ENCODE measurements at places on chromosomes 16 and 17. TPM values are rescaled to one million over a fixed set of nuclear protein-coding genes. Genes with fewer than 3 reads are reported as not detected.

GRCh38 chr16:728131-728889 is 1.4 kb downstream of the HAGHL start:
- DNase-seq: no peak

DNA sequence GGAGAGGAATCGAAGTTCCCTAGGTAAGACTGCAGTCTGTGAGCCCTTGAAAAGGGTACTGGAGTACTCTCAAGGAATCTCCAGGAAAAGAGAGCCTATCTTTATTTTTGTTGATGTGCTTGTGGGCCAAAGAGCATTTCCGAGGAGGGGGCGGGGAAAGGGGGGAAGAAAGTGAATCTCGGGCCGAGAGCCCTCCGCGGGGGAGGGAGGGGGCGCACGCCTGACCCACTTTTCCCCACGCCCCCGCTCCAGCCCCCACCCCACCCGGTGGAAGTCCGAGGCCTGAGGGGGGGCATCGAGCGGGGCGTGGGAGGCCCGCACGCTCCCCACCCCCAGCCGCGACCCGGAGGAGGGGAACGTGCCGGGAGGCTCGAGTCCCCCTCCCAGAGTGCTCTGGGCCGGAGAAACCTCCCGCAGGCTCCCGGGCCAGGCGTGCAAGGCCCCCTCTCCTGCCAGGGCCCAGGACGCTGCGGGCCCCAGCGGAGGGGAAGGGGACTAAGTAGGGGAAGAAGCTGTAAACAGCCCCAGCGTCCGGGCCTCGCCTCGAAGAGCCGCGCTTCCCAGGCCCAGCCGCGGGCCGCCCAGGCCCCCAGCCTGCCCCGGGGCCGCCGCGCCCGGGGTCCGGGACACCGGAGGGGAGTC is 444 bp downstream of the HELZ start:
- DNase-seq: no peak

GRCh38 chr17:34400301-34400931 is 37.4 kb upstream of the CCL1 start:
- no peak for DNase-seq

GRCh38 chr17:15998031-15998562 is 1.4 kb downstream of the ZSWIM7 start:
- DNase-seq: no peak

DNA sequence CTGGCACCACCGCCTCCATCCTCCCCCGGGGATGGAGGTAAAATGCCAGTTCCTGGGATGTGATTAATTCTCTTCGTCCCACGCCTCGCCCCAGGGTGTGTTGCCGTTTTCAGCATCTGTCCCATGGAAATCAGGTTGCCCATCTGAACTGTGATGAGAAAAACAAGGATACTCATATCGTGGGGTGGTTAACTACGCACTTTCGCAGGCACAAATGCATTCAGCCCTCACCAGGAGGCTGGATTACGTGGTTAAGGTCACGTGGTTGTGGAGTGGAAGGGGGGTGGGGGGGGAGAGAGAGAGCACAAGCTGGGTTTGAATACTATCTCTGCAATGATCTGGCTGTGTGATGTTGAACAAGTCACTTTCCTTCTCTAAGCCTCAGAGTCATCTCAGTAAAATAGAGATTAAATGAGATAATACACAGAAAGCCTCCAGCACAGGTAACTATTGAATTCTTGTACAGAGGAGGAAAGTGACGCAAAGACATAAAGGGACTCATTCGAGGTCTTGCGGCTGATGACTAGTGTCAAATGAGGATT is 74.7 kb downstream of the BMERB1 start:
- DNase-seq: no peak

GRCh38 chr16:28110479-28110878 is 47.0 kb upstream of the GSG1L start:
- no peak for DNase-seq

GRCh38 chr17:7043182-7043496 is 753 bp downstream of the SLC16A11 start:
- no peak for DNase-seq

- no peak for DNase-seq
Measured at GRCh38 chr17:81888105-81888987, 3.0 kb downstream of the ALYREF start.

DNA sequence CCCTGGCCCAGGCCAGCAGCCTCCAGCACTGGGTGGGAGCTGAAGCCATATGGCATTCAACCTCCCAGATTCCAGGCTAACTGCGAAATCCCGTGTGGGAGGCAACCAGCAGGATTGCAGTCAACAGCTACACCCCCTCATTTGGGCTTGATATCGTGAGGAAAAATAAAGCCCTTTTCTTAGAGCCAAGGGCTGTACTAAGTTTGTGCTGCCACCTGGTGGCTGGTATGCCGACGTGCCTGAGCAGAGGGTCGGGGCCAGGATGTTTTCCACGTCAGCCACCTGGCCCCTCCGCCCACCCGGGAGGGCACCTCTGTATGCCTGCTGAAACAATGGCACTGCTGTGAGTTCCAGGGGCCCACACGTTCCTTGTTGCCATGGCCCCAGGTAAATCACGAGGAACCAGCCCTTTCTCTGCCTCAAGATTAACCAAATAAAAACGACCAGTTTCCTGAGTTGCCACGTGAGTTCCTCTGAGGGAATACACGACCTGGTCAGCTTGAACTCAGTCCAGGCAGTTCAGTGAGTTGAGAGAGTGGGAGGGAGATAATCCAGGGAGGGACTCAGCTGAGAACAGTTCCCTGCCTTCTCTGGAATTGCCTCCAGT is 9.0 kb downstream of the TMEM98 start:
- DNase-seq: no peak

GRCh38 chr16:28879841-28880588 is 1.7 kb downstream of the ATP2A1 start:
- DNase-seq: peak; percentile 37

GRCh38 chr16:81292936-81293335 is 21.8 kb upstream of the GAN start:
- no peak for DNase-seq

DNA sequence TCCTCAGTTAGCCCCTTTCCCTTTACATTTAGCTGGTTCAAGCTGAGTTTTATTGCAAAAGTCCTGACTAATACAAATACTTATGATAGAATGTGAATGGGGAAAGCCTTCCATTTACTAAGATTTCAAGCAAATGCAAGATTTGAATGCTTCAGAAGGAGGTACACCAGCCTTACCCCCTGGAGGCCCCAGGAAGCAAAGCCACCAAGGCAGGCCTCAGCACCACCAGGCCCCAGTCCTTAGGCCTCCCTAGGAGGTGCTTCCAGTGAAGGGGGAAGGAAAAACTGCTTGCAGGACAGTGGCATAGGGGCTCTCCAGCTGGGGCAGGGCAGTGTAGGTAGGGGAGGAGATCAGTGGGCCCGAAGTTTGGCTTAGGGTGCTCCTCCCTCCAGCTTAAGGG is 7.3 kb upstream of the PRPSAP2 start:
- DNase-seq: no peak

DNA sequence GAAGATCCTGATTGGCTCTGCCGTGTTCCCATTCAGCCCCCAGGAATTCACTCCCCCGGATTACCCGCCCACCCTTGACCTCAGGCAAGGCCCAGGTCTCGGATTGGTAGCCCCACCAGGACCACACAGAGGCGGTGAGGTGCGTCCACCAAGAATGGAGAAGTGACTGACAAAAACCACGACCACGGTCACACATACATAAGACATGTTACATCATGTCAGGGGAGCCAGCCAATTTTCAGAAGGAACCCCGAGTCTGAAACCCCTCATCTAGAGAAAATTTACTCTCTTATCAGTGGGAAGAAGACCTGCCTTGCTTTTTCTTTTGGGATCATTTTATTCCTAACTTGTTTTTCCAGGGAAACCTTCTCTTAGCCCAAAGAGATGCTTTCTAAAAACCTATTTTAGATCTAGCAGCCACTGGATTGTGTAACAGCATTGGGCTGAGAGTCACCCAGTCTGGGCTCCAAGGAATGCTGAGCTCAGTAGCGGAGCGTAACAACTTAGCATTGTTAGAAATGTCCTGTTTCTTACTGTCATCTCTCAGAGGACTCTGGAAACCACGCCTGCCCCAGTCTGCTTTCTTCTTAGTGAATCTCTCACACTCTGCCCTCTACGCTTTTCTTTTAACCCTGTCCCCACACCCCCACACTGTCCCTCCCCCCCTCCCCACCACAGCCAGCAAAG is 164.1 kb downstream of the CMIP start:
- no peak for DNase-seq

GRCh38 chr16:75801307-75801706 is 75.0 kb upstream of the CPHXL start:
- DNase-seq: no peak

DNA sequence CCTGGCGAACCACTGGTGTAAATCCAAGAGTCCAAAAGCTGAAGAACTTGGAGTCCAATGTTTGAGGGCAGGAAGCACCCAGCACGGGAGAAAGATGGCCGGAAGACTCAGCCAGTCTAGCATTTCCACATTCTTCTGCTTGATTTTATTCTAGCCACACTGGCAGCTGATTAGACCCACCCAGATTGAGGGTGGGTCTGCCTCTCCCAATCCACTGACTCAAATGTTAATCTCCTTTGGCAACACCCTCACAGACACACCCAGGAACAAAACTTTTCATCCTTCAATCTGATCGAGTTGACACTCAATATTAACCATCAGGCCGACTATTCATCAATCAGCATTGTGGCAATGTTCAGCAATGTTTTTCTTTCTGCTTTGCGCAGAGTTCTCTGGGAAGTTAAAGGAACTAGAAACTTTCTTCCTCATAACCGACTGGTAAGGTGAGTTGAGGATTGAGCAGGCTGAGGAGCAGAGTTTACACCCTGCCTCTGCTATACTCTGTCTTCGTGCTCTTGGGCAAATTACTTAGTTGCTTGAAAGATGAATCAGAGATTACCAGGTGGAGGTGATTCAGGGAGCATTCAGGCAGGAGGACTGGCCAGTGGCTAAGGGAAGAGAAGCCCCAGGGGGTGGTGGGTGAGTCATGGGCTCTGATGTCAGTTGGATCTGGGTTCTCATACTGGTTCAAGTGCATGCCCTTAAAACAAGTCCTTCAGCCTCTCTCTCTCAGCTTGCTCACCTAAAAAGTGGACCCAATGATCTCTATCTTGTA is 28.2 kb upstream of the BRD7 start:
- no peak for DNase-seq

DNA sequence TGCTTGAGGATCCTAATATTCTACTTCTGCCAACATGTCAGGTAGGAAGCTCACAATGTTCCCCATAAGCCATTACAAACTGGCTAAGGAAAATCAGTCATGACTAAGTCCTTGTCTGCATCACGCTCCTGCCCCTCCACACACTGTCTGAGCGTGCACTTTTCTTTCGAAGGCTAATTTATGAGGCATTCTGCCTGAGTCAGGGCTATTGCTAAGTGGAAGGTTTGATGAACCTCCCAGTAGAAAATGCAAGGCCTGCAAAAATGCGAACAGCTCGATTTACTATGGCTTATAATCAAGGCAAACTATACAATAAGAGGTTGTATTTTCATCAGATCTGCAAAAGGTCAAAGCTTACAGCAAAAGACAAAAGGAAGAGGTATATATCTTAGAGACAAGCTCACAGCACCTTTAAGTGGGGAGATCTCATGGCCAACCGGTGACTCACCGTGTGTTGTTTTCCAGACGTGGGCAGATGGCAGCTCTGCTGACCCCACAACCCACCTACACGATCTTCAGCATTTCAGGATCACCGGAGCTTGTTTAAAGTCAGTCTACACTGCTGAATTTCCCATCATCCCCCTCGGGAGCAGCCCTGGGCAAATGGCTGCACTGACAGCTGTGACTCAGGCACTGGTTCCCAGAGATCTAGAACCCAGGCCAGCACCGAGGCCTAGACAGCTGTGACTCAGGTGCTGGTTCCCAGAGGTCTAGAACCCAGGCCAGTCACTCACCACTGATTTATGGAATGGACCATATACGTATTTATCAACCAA is 26.1 kb downstream of the MEAK7 start:
- no peak for DNase-seq

- no peak for DNase-seq
Measured at GRCh38 chr16:72898216-72898825, 149.6 kb downstream of the ZFHX3 start.

DNA sequence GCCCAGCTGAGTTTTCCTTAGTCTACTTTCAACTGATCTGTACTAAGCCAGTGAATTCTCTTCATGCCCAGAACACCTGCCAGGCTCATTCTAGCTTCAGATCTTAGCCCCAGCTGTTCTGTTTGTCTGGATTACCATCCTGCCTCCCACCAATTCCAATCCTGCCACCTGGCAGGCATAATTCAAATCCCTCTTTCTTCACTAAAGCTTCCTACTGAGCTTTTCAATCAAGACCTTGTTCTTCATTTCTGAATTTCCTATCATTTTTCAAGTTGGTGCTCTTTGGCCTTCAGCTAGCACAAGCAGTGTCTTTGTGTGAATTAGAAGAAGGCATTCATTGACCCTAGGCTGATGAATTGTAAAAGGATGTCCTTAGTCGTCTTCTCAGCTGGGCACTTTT is 357.6 kb downstream of the UTP18 start:
- DNase-seq: no peak

DNA sequence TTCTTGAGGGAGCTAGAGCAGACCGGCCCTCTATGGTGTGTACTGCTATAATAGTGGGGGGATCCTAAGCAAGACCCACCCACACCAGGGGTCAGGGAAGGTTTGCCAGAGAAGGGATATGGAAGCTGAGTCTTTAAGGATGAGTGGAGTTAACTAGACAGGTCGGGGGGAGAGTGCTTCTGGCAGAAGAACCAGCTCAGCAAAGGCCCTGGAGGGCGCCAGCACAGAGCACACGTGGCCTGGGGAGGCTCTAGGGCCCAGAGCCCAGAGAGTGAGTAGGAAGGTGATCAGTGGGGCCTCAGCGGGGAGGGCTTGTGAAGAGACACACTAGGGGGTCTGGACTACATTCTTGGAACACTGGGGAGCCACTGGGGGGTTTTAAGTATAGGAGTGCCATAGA is 21.1 kb downstream of the NGFR start:
- no peak for DNase-seq

- DNase-seq: no peak
Measured at GRCh38 chr17:16922386-16923096, 49.4 kb downstream of the TNFRSF13B start.

DNA sequence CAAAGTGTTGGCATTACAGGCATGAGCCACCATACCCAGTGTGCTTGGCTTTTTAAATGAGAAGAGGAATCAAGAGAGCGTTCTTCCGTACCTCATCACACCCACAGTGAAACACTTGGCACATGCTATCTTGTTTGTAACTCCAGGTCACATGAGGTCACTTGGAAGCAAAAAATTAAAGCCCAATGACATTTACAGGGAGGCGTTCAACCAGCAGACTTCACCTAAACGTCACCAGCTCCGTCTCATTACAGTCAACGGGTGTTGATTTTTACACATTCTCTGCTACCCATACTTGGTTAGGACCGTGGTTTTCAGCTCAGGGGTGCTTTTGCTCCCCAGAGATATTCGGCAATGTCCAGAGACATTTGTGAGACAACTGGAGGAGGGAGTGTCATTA is 127.0 kb downstream of the XYLT1 start:
- no peak for DNase-seq

GRIN2C gene
- total RNA-seq: 1.9 TPM

RASL10B gene
- total RNA-seq: 0.69 TPM

LITAFD gene
- not detected for total RNA-seq

KRTAP3-1 gene
- not detected for total RNA-seq

GRIN2A gene
- 0.21 TPM for total RNA-seq

ZSCAN10 gene
- total RNA-seq: not detected

WDR59 gene
- 28.7 TPM for total RNA-seq

CACNA1G gene
- total RNA-seq: 6.6 TPM
